ENCODE measurements at places on chromosomes 2 and 18.

DNA sequence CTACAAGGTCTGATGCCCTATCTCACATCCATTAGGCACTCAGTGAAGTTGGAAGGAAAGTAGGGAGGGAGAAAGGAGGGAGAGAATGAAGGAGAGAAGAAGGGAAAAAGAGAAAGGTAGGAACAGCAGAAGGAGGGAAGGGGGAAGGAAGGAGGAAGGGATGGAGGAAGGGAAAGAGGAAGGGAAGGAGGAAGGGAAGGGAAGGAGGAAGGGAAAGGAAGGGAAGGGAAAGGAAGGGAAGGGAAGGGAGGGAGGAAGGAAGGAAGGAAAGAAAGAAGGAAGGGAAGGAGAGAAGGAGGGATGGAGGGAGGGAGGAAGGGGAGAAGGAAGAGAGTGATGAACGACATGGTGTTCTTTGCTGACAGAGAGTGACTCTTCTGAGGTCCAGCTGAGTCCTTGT is 468.9 kb upstream of the MYT1L start:
- no peak for DNase-seq

- no peak for DNase-seq
Observed at GRCh38 chr2:138780908-138781307, 718 bp upstream of the NXPH2 start.

- DNase-seq, result no peak
Observed at GRCh38 chr2:174951745-174952144, 53.4 kb downstream of the CHN1 start.

DNA sequence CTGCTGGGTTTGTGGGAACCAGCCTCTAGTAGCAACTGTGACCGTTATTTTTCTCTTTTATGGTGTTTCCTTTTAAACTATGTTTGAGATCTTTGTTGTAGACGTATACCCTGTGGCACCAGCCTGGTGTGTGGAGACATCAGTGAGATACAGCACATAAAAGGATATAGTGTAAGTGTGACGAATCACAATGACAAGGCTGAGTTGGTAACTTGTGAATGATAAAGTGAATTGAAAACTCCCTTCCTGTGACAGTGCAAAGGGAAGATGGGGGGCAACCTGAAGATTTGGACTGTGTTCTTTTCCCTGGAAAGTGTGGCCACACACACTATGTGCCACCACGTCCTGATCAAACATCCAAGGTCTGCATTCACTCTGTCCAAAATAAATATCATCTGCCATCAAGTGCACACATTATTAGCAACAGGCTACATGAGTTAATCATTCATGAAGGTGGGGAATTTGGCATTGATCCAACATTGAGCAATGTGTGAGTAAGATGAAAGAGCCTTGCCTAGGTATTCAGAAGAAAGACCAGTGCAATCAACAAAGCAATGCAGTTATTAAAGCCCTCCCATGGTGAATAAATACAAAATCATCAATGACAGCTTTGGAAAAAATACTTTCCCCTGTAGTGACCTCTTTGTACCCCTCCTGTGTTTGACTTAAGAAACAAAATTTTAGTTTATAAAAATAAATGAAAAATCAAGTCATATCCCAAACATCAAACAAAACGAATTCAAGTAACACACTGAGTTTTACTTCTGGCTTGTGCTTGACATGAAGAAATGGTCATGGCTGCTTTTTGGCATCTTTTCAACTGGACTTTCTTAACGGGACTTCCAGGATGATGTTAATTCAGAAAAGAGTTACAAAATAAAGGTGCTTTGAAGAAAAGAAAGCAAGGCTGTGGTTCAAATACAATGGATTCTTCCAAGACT is 1280.5 kb upstream of the ZEB2 start:
- DNase-seq, result no peak

- DNase-seq, result no peak
Observed at GRCh38 chr2:73855526-73855925, 26.8 kb downstream of the STAMBP start.

GRCh38 chr2:233079473-233079877 is 19.3 kb downstream of the INPP5D start:
- peak; percentile 51 for DNase-seq

DNA sequence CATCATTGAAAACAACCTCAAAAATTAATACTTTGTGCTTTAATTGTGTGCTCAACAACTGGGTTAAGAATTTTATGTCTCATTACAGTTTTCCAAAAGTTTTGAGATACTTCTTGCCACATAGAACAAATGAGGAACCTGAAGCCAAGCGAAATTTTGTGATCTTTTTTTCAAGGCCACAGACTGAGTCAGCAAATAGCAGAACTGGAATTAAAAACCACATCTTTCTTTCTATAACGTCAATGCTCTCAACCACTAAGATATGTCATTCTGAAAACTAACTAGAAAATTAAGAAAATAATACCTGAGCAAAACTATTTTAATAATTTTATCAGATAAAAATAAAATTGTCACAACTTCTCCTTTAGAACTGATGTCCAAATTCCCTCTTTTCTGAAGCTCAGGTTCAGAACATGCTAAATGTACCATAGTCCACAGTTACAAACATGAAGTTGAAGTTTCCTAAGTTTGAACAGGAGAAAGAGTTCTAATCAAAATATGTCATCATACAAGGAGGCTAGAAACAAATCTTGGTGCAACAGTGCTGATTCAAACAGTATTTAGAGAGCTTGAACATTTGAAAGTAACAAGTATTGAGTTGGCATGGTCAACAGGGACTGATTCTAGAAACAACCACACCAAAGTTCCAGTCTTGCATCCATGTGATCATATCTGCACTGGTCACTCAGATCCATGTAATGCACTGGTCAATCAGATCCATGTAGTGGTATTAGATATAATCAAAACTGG is 27.6 kb upstream of the CALCRL start:
- DNase-seq, result no peak

GRCh38 chr18:31065036-31065773 is 22.7 kb upstream of the DSC3 start:
- DNase-seq, result no peak

GRCh38 chr2:80413136-80413535 is 108.6 kb upstream of the LRRTM1 start:
- no peak for DNase-seq

DNA sequence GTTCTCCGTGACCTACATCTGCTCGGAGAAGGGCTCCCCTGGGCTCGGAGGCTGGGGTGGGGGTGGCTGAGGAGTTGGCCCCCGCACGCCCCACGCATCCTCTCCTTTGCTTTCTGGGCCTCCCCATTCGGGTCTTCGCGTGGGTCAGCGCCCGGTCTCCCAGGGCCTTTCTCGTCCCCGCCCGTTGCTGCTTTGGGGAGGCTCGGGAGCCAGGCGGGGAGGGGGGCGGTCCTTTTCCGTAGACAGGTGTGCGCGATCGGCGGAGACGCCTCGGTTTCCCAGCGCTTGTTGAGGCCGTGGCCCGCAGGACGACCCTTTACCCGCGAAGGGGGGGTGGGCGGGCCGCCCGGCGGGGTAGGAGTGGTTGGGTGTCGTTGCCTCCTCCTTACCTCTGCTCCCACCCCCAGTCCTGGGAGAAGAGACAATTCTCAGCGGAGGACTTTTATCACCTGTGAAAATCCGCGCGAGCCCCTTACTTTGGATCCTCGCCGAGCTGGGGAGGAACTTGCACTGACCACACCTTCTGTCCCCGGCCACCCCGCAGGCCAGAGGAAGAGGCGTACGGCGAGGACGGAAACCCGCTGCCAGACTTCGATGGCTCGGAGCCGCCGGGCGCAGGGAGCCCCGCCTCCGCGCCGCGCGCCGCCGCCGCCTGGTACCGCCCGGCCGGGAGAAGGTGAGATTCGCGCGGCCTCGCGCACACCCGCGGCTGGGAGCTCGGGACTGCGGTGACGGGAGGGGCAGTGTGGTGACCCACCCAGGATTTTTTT is 2.6 kb downstream of the ADCYAP1 start:
- DNase-seq, result no peak

DNA sequence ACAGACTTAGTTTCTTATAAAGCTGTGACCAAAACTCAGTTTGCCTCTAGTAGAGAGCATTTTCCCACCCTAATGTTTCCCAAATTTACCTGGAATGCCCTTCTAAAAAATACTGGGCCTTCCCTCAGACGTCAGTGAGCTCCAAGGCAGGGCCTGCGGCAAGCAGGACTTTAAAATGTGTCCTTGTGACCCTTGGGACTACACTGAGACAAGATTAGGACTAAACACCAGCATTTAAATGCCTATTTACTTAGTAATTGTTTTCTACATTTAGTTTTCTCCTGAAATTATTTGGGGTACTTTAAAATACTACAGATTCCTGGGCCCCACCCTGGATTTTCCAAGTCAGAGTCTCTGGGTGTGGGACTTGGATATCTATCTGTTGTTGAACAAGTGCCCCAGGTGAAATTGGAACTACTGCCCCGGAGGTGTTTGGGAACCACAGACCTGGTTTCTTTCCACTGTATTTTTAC is 14.3 kb downstream of the GATA6 start:
- DNase-seq, result no peak

DNA sequence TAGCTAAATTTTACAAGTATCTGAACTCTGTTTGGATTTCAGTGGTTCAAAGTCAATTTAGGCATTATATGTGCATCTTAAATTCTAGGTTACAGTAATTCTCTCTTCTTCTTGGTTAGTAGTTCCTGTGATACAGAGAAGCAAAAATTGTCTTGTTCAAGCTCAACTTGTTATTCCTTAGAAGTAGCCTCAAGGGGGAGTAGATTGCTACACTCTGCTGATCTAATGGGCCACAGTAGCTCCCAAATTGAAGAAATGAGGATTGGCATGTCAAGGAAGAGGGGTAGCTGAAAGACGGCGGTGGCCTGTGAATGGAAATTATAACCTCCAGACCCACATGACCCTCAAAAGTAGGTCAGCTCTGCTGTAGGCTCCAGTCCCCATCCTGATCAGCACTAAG is 334.7 kb downstream of the HRH4 start:
- DNase-seq, result no peak

GRCh38 chr2:175074478-175074877 is 69.3 kb upstream of the CHN1 start:
- DNase-seq, result no peak

- DNase-seq, result no peak
Observed at GRCh38 chr18:37266290-37266689, 299.3 kb downstream of the CELF4 start.

DNA sequence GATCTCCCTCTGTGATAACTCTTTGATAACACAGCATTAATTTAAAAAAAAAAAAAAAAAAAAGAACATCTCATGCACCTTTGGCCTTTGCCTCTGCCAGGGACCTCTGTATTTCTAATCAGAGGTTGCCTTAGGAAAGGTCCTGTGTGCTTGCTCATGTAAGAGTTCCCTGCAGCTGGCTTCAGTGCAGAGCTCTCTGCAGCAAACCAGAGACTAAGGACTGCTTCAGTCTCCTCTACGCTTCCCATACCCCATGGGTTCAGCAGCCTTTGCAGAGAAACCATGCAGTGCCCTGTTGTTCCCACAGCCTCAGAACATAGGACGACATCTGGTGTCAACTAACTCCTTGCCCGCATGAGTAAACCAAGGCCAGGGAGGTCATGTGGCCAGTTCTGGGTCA is 236.6 kb upstream of the KLHL29 start:
- DNase-seq, result no peak

DNA sequence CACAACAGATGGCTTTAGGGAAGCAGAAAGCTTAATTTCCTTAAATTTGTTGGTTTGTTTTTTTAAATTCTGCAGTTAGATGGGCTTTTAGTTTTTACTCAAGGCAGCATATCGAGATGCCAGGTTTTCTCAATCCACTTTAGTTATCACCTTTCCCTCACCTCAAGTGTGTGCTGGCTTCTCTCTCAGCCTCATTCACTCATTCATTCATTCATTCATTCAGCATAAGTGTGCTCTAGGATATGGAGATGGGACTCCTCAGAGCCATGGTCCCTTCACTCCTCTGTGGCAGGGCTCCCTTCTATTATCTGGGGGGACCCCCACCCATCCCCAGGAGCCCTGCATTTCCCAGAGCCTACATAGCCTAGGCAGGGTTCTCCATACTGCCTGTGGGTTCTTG is 19.0 kb downstream of the VIL1 start:
- no peak for DNase-seq

- no peak for DNase-seq
Observed at GRCh38 chr2:68098291-68098797, 35.5 kb upstream of the C1D start.

- DNase-seq, result no peak
Observed at GRCh38 chr18:49858309-49859020, 45.1 kb upstream of the ACAA2 start.

DNA sequence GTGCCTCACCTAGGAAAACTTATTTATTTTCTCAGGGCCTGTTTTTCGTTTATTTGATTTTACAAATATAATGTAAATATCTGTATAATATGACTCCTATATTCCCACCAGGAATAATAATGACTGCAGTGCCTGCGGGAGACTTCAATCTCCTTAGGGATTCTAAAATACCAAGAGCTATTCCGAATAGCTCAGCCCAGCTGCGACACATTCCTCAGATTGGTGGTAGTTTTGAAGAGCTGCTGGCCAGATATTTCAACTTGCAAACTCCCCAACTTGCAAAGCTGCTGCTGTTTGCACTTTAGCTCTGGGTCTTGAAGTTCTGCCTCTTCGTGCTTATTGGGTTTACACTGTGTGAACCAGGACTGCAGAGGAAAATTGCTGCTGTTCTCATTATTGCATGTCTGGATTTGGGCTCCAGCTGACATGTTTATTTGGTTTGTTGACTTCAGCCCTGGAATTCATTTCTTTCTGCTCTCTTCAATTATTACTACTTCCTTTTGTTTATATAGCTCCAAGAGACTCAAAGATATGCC is 480.2 kb upstream of the CHST9 start:
- no peak for DNase-seq

GRCh38 chr2:139386401-139386800 is 606.2 kb upstream of the NXPH2 start:
- DNase-seq, result no peak

DNA sequence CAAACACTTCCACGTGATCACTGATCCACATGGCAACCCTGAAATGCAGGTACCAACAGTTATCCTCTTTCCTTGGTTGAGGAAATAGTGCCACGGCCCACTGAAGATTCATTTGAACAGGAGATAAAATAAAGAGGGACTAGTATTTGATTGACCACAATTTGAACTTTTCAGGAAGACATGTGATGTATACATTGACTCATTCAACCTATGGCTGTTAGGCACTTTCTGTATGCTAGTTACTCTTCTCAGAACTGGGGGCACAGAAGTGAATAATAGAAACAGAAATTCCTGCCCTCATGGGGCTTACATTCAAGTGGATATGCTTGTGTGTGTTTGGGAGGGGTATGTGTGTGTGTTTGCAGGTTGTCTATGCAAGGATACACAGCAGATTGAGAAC is 199.6 kb downstream of the PRKCE start:
- DNase-seq, result no peak

GRCh38 chr2:218128781-218129457 is 3.1 kb downstream of the CXCR2 start:
- DNase-seq, result no peak

GRCh38 chr2:188345020-188345419 is 53.3 kb downstream of the GULP1 start:
- no peak for DNase-seq

- DNase-seq, result no peak
Observed at GRCh38 chr2:188279093-188279445, 12.6 kb upstream of the GULP1 start.

GRCh38 chr18:70149616-70150301 is 55.7 kb downstream of the RTTN start:
- DNase-seq, result no peak
